Gastrocnemius medialis (tissue), 4 donors: ENCODE measurements at places on chromosomes 6 and 20. TPM values are rescaled to one million over a fixed set of nuclear protein-coding genes. Genes with fewer than 3 reads are reported as not detected.
A peak's percentile ranks its signal among the peaks of the same experiment; 100 is the strongest.

DNA sequence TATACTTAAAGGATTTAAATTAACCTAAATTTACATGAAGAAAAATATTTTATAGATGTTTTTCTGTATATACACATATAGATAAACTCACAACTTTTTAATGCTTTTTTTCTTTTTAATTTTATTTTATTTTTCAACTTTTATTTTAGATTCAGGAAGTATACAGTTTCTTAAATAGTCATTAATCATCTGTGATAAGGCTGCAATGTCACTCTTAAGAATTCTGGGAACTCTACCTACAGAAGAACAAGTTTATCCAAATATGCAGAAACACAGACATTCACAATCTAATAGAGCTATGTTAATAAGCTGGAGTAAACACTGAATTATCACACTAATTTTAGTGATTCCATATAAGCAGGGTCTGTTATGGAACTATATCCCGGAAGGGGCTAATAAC, 181.2 kb downstream of the TASP1 start:
- no peak for DNase-seq

The COL21A1 gene
- 0.60 TPM for total RNA-seq

The KIF25 gene
- total RNA-seq, result 0.16 TPM

DNA sequence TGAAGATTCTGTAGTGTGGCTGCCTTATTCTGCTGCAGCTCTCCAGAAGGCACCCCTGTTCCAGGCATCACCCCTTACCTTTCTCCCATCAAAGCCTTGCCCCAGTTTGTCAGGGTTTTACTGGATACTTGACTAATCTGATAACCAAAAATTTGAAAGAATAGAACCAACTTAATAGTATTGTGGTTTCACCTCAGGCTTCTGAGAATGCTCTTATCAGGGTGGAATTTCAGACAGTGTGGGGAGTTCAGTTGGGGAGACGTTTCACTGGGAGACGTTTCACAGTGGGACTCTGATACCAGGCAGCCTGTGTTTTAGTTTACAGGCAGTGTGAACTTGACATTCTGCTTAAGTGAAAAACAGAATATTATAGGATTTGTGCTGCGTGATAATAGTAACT, 50.5 kb downstream of the SCAND1 start:
- no peak for DNase-seq

GRCh38 chr20:45964006-45964400, 8.0 kb downstream of the ZNF335 start:
- no peak for DNase-seq

The SMPDL3A gene
- 28.1 TPM for total RNA-seq

- no peak for DNase-seq
Observed at GRCh38 chr6:141401168-141401567, 731.6 kb upstream of the GJE1 start.

DNA sequence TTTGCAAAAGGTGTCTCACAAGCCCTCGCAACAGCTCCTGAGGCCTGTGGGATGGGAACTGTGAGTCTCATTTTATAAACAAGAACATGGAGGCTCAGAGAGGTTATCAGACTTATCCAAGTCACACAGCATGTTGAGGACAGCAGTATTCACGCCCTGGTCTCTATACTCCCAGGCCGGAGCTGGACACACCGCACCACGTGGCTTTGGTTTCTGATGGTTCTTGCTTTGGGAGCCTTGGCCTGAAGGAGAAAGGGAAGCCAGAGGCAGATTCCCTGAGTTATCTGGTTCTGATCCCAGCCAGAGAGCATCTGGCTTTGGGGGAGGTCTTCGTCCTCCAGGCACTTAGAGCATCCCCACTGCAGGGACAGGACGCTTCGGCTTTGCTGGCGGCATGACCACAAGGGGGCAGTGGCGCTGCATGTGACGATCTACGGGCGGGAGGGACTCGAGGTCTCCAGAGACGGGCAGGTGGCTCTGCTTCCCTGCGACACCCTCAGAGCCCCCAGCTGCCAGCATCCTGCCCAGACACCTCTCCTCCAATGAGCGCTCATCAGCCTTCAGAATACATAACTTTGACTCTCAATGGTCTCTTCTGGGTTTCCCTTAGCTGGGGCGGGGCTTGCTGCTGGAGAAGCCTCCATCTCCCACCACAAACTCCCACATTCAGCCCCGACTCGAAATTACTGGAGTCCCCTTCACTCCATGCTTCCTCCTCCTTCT, 51.4 kb upstream of the SAYSD1 start:
- peak; percentile 29 for DNase-seq

- DNase-seq, result no peak
Observed at GRCh38 chr6:168709991-168710390, 269.0 kb downstream of the SMOC2 start.

DNA sequence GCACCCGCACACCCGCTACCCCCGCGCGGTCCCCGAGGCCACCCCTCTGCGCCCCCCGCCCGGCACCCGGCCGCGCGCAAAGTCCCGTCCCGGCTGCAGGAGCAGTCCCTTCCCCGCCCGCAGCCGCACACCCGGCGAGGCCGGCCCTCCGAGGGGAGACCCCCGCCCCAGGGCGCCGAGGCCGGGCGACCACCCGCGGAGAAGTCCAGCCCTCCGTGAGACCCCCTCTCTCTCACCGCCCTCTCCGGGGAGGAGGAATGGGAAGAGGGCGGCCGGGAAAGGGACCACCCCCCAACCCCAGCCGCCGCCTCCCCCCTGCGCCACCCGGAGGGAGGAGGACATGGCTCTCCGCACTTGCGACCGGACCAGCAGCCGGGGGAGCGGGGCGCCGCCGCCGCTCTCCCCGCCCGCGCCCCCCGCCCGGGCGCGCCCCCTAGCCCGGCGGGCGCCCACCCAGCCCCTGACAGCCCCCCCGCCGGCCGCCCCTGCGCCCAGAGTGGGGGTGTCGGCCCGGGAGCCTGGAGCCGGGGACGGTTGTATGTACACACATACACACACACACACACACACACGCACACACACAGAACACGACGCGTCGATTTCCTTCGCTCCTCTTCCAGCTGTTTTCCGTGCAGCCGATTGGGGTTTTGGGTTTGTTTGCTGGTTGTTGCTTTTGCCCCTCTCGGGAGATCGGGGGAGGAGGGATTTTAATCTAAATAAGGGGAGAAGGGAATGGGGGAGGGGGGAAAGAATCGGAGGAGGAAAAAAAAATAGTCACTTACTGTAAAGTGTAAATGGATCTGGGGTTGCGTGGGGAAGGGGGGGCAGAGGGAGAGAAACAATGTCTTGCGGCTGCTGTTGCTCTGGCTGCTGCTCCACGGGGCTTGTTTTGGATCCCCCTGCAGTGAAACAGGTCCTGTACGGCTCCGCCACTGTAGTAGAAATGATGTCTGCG, at the start of gene ATXN1:
Gene ATXN1 (minus strand): TSS at position 945 of the 955 bp plus-strand sequence.
- DNase-seq, result peak; percentile 64

The SDCBP2 gene
- 2.9 TPM for total RNA-seq
